ENCODE measurements at places on chromosomes 7 and 10.

DNA sequence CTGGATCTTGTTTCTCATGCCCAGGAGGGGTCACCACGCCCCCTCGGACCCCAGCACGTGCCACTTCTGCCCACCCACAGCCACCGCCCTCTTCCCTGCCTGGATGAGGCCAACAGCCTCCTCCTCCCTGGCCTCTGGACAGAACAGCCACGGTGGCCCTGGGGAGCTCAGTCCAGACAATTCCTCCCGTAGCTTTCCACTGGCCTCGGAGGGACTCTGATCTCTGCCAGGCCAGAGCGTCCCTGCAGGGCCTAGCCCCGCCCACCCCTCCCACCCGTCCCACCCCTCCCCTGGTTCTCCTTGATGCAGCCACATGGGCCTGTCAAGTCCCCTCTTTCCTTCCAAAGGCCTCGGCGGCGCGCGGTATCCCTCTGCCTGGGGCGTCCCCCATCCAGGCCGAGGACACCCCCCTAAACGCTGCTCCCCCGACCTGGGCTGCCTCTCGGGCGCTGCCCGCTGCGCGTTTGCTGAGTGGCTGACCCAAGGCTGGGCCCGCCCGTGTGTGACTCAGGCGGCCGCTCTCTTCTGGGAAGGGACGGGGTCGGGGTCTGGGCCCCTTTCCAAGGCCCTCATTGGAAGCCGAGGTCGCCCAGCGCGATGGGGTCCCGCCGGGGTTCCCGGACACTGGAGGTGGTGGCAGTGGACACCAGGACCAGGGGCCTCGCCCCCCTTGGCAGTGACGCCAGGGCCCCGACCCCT is 557 bp downstream of the TMEM120A start:
- peak; percentile 40 for DNase-seq

- no peak for DNase-seq
These were observed 73.2 kb upstream of the PDK4 start for GRCh38 chr7:95669513-95669912.

GRCh38 chr10:32123021-32123420 is 66.8 kb upstream of the KIF5B start:
- no peak for DNase-seq

- DNase-seq = no peak
These were observed 1.0 kb downstream of the MMD2 start for GRCh38 chr7:4957847-4958476.

GRCh38 chr10:4522296-4523000 is 303.6 kb upstream of the AKR1E2 start:
- DNase-seq = no peak

DNA sequence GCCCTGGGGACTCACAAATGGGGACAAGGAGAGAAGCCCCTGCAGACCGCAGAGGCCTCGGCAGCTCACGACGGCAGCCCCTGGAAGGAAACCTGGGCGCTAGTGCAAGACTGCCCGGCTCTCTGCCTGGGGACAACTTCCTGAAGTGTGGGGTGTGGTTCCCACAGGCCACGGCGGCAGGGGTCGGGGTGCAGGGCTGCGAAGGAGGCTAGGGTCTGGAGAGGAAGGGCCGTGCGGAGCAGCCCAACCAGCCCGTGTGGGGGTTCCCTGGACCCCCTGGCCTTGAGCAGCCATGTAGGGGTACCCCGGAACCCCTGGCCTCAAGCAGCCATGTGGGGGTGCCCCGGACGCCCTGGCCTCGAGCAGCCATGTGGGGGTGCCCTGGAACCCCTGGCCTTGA is 19.5 kb downstream of the CFAP46 start:
- no peak for DNase-seq

- no peak for DNase-seq
These were observed 65.9 kb downstream of the AMPH start for GRCh38 chr7:38565289-38565688.

- DNase-seq = no peak
These were observed 556.1 kb downstream of the DNAJB6 start for GRCh38 chr7:157892751-157893523.

- DNase-seq = no peak
These were observed 814 bp upstream of the GPAM start for GRCh38 chr10:112184379-112184778.

DNA sequence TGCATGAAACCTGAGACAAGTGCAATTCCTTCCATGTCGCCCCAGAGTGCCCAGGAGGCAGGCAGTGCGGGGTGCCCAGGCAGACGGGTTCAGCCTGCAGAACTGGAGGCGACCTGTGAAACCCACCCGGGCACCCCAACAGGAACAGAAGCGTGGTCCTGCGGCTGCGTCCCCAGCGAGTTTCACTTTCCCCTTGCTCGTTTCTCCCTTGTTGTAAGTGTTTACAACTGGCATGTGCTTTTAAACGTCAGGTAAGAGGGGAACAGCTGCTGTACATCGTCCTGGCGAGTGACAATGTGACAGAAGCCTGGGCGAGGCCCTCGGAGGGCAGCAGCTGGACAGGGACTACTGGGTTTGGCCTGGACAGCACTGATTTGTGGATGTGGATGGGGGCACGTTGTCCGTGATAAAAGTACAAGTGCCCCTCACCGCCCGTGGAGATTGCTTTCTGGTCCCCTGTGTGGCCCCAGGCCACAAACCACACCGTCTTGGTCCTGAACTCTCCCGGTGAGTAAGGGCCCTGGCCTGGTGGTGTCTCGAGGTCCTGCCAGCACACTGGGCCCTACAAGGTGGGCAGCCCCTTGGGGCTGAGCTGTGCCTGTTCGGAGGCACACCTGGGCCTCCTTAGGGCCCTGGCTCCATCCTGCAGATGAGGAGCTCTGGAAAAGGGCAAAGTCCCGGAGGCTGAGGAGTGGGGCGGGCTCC is 4.0 kb downstream of the VENTX start:
- no peak for DNase-seq

- no peak for DNase-seq
These were observed 23.2 kb downstream of the CDK1 start for GRCh38 chr10:60801522-60801921.

GRCh38 chr10:3754727-3755439 is 30.1 kb downstream of the KLF6 start:
- peak; percentile 90 for DNase-seq

Data from fibroblast of skin of right biceps (primary cell).